ENCODE measurements at places on chromosomes 13 and 19.

DNA sequence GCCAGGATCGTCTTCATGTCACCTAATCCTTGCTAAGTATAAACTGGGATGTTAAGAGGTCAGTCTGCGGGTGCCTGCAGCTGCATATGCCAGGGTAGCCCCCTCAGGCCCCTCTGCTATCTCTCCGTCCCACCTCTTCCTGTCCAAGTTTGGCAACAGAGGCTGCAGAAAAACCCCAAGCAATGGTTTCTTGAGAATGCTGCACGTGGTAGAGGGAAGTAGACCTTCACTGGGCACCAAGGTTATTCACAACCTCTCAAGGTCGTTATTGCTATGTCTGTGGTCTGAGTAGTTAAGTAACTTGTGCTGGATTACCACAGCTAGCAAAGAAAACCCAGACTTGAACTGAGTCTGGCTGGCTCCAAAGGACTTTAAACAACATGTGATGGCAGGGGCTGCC lies 77.9 kb upstream of the XPO4 start:
- DNase-seq = no peak

DNA sequence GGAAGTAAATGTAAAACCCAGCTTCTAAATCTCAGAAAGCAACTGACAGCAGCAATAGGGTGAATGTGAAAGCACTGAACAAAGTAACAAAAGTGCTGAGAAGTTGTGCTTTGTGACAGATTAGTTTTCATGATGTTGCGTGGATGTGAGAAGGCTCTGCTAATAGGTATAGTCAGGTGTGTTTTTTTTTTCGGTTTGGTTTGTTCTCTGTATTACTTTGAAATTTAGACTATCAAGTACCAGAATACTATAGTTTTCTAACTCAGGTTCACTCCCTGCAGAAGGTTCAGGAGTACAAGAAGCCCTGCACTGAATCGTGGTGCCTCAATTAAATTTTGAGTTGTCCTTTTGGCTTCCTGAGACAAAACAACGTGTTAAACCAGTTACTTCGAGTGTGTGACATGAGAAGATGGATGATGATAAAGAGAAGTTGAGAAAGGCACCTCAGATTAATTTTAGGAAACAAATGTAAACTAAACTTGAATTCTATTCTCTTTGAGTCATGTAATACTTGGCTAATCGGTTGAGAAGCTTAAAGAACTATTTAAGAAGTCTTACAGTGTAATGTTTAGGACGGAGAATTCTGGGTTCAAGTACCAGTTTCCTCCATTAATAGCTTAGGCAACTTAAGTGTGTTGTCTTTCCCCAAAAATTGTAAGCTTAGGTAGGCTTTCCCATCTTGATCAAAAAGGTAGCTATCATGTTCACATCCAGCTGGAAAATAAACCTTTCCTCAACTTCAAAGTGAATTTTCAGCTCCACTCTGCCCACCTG lies 10.3 kb downstream of the MIR17HG start:
- DNase-seq = no peak

- no peak for DNase-seq
These were observed 1005.6 kb upstream of the SLC10A2 start for GRCh38 chr13:104071806-104072205.

GRCh38 chr19:41999071-41999877 lies 5.2 kb upstream of the ATP1A3 start:
- no peak for DNase-seq

GRCh38 chr13:110308656-110309359 lies 1.7 kb downstream of the COL4A2 start:
- no peak for DNase-seq

DNA sequence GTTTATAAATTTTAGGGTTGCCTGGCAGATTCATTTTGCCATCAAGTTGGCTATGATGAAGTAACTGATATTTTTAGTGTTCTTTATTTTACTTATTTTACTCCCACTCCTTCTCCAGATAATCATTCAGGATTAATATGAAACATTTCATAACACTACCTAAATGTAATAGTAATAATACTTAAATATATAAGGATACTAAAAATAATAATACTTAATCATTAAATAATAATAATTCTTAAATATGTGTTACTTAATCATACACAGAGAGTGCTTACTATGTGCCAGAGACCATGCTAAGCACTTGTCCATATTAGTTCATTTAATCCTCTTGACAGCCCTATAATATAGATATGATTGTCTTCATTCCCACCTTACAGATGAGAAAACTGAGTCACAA lies 23.0 kb upstream of the OXGR1 start:
- DNase-seq = no peak

- DNase-seq = no peak
These were observed 309.8 kb downstream of the LMO7 start for GRCh38 chr13:75945841-75946482.

GRCh38 chr13:24618011-24618955 lies 61.9 kb upstream of the ATP12A start:
- DNase-seq = peak; percentile 50

DNA sequence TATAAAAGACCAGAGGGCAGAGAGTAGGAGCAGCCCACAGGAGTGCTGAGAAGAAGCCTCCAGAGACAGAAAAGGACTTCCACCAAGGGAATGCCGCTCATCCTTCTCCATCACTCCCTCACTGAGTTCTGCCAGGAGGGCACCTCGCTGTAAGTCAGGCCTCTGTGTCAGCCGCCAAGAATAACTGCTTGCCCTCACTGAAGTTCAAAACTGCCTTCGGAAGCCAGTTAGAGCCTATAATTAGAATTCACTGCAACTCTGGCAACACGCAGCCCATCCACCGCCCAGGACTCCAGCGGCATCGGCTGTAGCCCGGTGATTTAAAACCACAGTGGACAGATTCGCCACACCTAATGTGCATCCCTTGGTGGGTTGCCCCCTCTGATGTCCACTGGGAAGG lies 281.8 kb upstream of the ZNF507 start:
- DNase-seq = no peak

DNA sequence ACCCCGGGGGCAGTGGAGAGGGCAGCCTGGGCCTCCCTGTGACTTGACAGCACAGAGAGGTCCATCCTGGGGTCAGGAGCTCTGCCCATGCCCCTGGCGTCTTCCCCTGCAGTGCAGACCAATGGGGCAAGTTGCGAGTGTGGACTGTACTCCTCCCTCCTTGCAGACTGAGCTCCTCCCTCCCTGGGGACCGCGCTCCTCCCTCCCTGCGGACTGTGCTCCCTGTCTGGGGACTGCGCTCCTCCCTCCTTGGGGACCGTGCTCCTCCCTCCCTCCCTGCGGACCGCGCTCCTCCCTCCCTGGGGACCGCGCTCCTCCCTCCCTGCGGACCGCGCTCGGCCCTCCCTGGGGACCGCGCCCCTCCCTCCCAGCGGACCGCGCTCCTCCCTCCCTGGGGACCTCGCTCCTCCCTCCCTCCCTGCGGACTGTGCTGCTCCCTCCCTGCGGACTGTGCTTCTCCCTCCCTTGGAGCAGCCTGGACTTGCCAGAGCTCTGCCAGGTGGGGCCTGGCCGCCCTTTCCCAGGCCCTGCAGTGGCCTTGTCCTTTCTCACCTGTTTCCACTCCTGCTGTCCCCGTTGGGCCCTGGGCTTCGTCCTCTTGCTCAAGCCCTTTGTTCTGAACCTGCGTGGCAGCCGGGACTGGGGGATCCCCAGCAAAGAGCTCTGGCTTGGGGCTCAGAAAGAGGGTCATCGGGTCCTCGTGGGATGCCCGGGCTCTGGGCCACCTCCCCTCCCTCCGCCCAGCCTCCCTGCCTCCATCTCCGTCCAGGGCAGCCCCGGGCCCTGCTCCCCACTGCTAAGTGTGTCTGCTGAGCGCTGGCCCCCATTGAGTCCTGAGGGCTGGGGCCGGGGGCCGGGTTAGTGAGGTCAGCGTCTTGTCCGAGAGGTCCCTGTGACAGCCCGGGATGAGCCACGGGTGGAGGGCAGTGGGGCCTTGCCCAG lies 6.8 kb downstream of the GAMT start:
- no peak for DNase-seq

- no peak for DNase-seq
These were observed 26.6 kb downstream of the CBY2 start for GRCh38 chr13:45728759-45729158.

GRCh38 chr13:19661561-19661960 lies 28.1 kb downstream of the MPHOSPH8 start:
- DNase-seq = no peak

- no peak for DNase-seq
These were observed 10.5 kb downstream of the MEGF8 start for GRCh38 chr19:42335971-42336370.

GRCh38 chr13:111296417-111296816 lies 24.0 kb upstream of the TEX29 start:
- no peak for DNase-seq

- no peak for DNase-seq
These were observed 534 bp downstream of the STK24 start for GRCh38 chr13:98576200-98576945.

DNA sequence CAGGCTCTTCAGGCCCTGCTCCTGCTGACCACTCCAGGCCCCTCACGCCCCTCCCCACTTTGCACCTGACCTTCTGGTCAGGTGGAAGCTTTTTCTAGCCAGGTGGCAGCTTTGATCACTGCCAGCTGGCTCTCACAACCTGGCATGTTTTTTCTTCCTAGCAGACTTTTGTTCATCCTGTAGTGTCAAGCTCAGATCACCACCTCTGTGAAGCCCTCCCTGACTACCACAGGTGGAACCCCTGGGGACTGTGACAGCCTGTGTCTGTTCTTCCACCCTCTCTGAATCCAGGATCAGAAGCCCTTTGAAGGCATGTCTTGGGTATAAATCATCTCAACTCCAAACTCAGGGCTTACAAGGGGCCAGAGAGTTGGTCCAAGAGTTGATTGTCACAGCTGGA lies 10.3 kb upstream of the CNFN start:
- DNase-seq = no peak

GRCh38 chr19:41932259-41932719 lies 4.0 kb upstream of the ERFL start:
- DNase-seq = no peak

DNA sequence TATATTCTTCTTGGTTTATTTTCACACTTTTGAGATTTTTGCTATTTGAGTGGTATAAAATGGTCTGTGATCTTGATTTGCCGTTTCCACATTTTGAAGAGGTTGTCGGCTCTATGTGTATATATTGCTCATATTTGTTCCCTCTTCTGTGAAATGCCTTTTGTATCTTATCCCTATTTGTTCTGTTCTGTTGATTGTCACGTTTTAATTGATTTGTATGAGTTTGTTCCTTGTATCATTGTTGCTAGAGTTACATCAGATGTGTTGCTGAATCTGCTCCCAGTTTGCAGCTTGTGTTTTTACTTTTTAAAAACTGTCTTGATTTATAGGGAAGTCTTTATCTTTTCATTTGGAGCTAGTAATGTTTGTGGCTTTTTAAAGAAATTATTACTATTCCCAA lies 17.1 kb downstream of the USPL1 start:
- DNase-seq = no peak

- DNase-seq = no peak
These were observed 189.9 kb downstream of the SPRY2 start for GRCh38 chr13:80151016-80151415.

DNA sequence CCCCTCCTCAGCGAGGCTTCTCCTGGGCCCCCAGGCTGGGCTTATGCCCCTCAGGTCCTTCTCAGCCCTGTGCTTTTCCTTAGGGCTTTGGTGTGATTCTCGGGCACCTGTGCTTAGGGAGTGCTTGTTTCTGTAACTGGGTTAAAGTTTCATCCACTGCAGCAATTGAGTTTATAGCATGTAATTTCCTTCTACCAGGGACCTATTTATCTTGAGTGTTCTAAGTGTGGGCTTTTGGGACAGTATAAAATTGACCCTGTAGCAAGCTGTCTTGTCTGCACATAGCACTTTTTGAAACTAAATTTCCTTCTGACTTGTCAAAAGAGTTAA lies 47.6 kb downstream of the GATAD2A start:
- DNase-seq = no peak

DNA sequence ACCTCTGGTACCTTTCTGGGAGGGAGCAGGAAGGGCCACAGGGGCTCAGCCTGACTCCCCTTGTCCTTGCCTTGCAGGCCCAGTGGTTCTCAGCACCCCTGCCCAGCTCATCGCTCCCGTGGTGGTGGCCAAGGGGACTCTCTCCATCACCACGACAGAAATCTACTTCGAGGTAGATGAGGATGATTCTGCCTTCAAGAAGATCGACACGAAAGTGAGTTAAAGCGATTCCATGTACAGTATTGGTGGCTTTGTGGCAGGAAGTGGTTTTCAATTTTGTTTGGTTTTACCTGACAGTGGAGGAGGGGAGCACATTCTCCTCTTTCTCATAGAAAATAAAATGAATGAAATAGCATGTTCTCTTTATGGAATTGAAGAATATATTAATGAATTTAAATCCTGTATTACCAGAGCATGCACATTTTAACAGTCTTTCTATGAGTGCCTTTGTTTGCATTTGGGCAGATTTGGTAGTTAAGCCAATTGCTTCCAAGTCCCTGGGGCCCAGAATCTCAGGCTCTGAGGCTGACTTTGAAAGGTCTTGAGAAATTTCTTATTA lies 4.1 kb downstream of the MAB21L1 start:
- DNase-seq = no peak

- no peak for DNase-seq
These were observed 8.1 kb upstream of the PTBP1 start for GRCh38 chr19:788983-789700.

GRCh38 chr13:96615252-96615651 lies 379.0 kb downstream of the OXGR1 start:
- DNase-seq = no peak

DNA sequence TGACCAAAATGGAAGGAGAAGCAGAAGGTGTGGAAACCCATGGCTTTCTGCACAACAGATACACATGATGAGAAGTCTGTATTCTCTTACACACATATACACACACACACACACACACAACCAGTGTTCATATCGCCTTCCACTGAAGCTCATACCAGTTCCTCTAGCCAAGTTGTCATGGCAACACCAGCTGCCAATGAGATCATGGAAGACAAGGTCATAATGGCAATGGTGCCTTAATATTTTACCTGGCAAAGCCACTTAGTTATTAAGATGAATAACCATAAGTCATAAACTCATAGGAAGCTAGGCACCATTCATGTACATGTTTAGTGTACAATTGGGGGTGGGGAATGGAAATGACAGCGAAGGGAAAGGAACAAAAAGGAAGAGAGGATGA lies 2.6 kb upstream of the DHRS12 start:
- no peak for DNase-seq

DNA sequence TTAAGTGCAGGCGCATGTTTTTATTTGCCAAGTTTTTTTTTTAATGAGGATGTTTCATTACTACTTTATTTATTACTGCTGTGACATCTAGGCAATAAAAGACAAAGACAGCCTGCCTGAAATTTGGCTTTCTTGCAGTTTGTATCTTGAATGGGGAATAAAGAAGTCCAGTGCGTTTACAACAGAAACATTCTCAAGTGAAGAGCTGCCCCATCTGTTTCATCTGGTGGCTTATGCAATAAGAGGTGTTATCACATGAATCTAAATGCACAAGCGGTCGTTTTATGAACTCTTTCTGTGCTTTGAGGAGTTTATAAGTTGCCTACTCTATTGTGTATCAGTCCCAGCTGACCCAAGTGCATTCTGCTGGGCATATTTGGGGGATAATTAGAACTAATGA lies 12.6 kb upstream of the MAB21L1 start:
- no peak for DNase-seq

All from stimulated activated CD4-positive, alpha-beta T cell treated with anti-CD3 and anti-CD28 coated beads, Interleukin-4, amount 100 ng/mL, for 48 hours (primary cell).